ENCODE measurements at places on chromosomes 2 and 18.
A peak's percentile ranks its signal among the peaks of the same experiment; 100 is the strongest.

GRCh38 chr2:188364033-188364630 lies 72.5 kb downstream of the GULP1 start:
- DNase-seq, result no peak

DNA sequence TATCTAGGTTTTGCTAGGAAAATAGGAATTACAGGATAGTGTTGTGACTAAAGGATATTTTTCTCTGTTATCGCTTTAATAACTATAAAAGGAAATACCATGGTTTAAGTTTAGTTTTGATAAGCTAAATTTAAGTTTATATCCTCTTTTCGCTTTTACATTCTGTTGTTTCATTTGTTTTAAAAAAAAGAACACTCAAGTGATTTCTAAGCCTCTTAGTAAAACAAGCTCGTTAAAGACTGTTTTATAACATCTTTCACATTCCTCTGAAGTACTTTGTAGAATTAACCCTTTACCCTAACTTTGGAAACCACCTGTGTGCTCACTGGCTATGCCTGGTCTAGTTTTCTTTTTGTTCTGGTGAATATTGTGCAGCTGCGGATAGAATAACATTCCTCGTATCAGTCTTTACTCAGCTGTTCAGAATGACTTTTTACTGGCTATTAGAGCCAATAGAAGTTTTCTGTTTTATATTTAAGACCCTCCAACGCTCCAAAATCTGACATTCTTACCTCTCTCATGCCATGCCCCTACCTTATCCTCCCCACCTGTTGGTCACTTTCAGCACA lies 183.1 kb downstream of the PTPRM start:
- no peak for DNase-seq

DNA sequence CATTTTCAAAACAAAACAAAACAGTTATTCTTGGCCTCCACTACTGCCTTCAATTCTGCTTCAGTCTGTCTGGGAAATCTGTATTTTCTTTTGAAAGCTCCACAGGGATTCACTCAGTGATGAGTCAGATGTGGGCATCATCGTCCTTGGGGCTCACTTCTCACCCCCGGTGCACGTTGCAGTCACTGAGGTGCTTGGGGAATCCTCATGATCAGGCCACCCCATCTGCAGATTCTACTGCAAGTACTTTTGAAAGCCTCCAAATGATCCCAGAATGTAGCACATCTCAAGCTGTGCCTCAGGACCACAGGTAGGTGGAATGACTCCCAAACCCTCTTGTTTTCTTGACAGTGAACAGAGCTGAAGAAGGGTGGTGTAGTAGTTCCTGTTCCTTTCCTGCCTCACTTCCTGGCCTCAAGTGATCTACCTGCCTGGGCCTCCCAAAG lies 34.3 kb downstream of the LPIN2 start:
- no peak for DNase-seq

GRCh38 chr2:118333664-118334063 lies 245.4 kb downstream of the INSIG2 start:
- no peak for DNase-seq

DNA sequence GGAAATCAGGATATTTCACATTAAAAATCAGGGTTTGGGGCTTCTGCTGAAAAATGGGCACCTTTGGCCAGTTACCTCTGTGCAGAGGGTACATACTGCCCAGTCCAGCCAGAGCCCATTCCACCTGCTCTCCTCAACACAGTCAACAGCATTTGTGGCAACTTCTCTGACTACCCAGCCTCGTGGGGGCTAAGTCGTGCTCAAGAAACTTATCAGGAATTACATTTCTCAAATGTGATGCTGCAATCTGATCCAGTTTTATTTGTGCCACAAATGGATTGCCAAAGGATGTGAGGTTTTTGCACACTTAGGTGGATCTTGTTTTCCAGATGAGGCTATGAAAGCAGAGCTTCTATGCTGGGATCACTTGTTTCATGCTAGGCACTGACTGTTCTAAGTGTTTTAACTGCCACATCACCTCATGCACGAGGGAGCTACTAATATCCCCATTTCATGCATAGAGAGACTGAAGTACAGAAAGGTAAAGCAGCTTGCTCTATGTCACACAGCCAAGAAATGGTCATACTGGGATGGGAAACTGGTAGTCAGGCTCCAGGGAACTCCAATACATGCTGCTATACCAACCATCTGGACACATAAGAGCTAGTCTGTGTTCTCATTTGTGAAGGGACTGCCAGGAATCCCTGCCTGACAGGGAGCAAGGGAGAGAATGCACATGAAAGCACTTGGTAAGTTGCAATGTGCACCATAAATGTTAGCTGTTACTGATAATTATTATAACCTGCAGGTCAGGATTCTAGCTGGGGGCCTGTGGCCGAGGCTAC lies 89.0 kb upstream of the HK2 start:
- DNase-seq, result no peak

DNA sequence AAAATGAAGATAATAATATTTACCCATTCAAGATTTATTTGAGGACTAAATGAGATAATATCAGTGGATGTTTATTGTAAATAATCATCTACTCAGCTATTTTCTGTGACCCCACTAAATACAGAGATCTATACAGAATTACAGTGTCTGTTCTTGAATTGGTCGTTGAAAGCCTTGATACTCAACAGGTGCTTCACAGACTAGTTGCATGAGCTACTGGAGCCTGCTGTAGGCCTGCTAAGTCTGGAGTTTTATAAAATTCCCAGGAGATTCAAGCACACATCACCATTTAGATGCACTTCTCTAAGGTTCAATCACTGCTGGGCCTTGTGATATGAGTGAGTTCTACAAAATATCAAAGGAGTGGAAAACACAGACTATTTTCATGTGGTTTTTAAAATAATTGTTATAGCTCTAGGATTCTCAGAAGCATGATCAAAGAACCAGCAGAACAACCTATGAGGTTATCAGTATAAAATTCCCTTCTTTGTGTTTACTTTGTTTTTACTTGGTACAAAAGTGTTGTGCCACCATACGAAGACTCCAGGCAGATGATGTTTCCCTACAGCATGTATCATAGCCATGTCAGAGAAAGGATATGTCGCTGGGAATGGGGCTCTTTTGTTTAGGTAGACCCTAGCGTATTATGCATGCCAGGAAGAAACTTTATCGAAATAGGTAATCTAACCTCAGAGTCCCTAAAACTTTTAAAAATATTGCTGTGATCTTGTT lies 7.1 kb downstream of the SULT1C4 start:
- no peak for DNase-seq

- DNase-seq, result no peak
Measured at GRCh38 chr2:189548666-189549448, 31.7 kb downstream of the SLC40A1 start.

- DNase-seq, result no peak
Measured at GRCh38 chr2:146262606-146263005, 1582.2 kb upstream of the ACVR2A start.

- no peak for DNase-seq
Measured at GRCh38 chr2:160910681-160911080, 249.5 kb upstream of the TANK start.

DNA sequence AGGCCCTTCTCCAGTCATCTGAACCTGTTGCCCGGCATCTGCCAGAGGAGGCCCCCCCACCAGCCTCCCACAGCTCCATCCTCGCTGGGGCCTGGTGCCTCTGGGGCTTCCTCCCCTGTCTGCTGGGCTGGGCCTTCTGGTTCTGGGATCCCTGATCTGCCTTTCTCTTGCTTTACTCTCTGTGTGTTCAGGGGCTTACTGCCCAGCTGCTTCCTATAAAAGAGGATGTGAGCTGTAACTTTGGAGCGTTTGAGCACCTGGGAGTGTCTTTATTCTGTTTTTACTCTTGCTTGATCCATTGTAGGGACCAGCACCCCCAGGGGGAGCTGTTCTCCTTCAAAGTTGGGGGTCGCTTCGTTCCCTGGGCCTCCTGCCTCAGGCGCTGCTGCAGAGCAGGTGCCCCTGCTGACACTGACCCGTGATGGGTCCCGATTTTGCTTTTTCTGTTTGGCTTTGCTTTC lies 23.1 kb upstream of the FAHD2A start:
- DNase-seq, result no peak

- DNase-seq, result no peak
Measured at GRCh38 chr2:165408186-165408585, 61.3 kb upstream of the CSRNP3 start.

DNA sequence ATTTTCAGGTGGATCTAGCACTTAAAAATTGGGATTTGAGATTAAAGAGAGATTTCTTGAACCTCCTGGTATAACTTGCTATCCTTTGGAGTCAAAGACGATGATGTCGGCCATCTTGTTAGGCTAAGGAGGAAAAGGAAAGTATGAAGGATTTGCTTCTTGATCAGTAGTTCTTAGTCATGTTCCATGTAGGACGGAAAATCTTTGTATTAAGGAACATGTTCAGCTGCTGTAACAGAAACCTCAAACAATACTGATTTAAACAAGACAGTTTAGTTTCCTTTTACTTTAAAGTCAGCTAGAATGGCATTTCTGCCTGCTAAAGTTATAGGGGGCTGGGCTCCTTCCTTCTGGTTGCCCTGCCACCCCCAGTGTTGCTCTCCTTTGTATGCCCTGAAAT lies 56.4 kb upstream of the MGAT5 start:
- no peak for DNase-seq

DNA sequence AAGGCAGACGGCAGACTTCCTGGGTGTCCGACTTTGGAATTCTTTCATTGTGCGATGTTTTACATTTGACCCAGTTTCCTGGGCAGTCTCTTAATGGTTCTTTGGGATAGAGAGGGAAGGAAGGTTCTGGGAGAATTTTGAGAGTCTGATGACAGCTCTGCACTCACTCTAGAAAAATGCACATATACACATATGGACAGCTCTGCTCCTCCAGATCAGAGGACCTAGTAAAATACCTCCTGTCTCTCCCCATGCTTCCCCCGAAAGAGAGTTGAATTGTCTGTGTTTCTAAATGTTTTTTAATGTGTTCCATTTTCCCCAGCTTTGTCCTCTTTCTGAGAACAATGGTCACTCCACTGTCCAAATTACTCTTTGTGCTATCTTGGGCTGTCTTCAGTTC lies 102.0 kb upstream of the CXCR4 start:
- DNase-seq, result no peak

DNA sequence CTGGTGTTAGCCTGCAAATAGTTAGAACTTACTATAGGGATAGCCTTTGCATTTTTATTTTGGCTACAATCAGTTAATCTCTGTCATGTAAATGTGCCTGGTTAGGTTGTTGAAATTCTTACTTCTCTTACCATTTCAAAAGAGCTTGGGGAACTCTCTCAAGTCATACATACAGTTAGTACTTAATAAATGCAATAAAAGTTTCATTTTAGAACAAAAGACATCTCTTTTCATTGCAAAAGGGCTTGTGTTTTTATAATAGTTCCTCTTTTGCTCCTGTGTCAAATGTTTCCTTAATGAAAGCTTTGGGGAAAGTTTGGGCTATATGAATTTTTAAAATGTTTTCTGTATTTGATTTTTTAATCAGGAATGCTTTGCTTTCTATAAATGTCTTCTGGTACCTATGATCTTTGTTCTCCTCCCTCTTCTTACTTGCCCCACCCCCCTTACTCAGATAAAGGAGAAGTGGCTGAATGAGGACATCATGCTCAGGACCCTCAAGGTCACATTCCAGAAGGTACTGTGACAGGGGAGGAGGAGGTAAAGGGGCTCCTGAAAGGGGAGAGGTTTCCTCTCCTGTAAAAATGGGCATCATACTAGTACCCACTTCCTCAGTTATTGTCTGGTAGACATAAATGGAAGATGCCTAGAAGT lies 13.6 kb downstream of the PTPN18 start:
- no peak for DNase-seq

GRCh38 chr2:71064754-71065621 lies 3.5 kb upstream of the NAGK start:
- no peak for DNase-seq

DNA sequence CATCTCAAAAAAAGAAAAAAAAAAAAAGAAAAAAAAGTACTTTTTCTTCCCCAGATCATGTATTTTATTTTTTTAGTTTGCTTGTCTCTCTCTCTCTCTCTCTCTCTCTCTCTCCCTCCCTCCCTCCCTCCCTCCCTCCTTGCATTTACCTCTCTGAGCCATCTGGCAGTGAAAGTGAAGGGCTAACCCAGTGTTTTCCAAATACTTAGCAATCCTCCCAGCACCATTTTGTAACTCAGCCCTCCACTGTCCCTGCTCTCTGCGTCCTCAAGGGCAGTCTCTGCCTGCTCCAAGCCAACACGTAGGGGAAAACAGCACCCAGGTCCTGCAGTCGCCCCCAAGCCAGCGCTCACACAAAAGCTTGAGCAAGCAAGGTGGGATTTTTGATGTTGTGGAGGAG lies 19.6 kb upstream of the TEX44 start:
- no peak for DNase-seq

GRCh38 chr2:128304715-128305554 lies 13.7 kb downstream of the HS6ST1 start:
- DNase-seq, result peak; percentile 57

- no peak for DNase-seq
Measured at GRCh38 chr2:134621939-134622705, 96.7 kb downstream of the TMEM163 start.

- no peak for DNase-seq
Measured at GRCh38 chr2:195404651-195405050, 252.4 kb upstream of the SLC39A10 start.

DNA sequence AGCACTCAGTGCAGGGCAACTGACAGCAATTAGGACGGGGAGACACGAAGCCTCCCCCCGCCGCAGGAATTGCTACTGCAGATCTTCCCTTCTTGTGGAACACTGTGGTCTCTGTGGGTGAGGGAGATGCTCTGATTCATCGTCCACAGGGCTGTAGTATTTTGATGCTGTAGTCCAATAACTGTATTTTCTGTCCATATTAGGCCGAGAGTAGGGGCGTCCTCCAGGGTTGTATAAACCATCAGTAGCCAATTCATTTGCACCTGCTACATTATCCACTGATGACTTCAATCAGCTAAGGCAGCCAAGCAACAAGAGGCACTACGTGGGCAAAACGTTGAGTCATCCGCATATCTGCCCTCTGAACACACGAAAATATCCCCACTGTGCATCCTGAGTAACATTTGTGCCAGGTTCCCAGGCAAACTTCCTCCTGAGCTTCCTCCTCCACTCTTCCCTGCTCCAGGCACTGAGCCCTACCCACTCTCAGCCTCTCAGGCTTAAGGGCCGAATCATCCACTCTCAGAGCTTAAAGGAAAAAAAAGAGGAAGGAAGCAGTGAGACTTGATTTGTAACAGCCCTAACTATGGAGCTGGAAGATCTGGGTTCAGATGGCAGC lies 62.1 kb downstream of the LBH start:
- DNase-seq, result no peak

GRCh38 chr2:82333697-82334096 lies 2029.1 kb upstream of the LRRTM1 start:
- DNase-seq, result no peak
